ENCODE measurements at places on chromosomes 7 and 10. TPM values are rescaled to one million over a fixed set of nuclear protein-coding genes. Genes with fewer than 3 reads are reported as not detected.

DNA sequence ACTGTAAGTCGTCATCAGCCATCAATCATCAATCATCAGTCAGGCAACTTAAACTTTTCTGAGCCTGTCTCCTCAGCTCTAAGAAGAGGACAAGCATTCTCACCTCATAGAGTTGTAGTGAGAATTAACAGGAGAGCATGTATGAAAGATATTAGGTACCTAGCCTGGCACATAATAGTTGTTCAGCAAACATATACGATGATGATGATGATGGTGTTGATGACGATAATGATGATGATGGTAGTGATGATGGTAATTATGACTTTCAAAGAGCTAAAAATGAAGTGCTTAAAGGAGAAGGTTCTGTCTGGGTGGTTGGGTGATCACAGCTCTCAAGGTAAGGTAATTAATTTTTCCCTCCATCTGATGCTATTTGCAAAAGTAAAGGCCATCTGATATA is 55.1 kb upstream of the ADRB1 start:
- no peak for DNase-seq

DNA sequence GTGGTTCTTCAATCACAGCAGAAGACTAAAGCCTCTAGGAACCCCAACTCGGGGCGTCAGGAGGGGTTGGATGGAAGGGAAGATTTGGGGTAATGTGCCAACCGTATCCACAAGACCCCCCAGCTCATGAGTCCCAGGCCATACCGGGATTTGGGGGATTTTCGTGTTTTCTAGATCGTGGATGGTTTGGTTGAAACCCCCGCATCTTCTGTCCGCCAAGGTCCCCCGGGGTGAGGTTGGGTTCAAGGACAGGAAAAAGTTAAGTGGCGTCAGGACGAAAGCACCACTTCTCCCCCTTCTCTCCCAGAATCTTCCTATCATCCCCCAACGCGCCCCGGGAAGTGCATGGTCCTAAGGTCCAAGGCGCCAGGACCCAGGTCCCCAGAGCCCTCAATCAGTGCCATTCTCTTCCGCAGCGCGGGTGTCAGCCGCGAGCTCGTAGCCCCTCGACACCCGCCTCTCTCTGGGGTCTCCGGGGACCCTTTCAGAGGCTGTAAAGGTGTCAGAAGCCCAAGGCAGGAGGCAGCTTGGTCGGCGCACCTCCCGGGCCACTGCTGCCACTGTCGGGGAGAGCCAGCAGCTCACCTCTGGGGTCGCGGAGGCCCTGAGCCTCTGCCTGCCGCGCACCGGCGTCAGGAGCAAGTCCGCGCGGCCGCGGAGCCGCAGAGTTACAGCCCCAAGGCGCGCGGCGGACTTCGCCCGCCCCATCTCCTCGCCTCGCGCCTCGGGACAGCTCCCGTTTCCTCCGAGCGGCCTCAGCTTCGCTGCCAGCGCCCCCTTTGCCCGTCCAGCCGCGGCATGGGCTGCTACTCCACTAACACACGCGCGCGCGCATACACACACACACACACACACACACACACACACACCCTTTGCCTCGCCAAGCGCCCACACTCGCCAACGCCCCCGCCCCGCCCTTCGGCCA is 1.5 kb downstream of the MKX start:
- peak; percentile 42 for DNase-seq

GRCh38 chr10:32788359-32788758 is 169.7 kb downstream of the ITGB1 start:
- DNase-seq, result no peak

- no peak for DNase-seq
These were observed 78.8 kb downstream of the SGMS1 start for GRCh38 chr10:50544857-50545429.

GRCh38 chr10:30759423-30759822 is 129.9 kb upstream of the LYZL2 start:
- DNase-seq, result peak; percentile 19

GRCh38 chr7:73573791-73574190 is 4.6 kb downstream of the TBL2 start:
- no peak for DNase-seq

DNA sequence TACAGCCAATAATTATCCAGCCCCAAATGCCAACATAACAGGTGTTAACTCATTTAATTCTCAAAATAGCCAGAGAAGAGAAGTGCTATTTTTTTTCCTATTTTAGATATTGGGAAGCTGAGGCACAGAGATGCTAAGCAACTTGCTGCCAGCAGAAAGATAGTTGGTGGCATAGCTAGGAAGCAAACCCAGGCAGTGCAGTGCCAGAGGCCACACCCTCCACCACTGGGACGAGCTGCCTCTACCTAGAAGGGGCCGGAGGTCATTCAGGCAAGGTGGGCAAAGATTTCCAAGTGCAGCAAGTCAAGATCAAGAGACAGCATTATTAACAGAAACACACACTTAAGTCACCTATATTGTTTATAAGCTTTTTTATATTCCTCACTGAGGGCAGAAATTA is 654.1 kb downstream of the INHBA start:
- no peak for DNase-seq

- no peak for DNase-seq
These were observed 161.1 kb upstream of the RHEB start for GRCh38 chr7:151680810-151681209.

DNA sequence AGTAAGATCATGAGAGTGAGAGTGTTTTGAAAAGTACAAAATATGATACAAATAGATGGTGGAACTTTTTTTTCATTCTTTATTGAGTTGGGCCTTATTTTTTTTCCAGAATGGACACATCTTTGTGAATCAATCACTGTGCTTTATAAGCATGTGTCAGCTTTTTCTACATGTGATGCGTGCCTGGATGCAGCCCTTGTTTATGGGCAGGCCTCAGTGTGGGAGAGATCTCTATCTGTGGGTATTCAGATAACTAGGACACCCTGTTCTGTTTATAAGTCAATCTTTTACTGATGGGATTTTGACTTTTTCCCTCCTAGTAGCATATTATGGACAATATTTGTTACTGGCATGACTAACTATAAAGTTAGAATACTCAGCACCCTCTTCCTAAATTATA is 42.9 kb upstream of the IKZF1 start:
- DNase-seq, result no peak

DNA sequence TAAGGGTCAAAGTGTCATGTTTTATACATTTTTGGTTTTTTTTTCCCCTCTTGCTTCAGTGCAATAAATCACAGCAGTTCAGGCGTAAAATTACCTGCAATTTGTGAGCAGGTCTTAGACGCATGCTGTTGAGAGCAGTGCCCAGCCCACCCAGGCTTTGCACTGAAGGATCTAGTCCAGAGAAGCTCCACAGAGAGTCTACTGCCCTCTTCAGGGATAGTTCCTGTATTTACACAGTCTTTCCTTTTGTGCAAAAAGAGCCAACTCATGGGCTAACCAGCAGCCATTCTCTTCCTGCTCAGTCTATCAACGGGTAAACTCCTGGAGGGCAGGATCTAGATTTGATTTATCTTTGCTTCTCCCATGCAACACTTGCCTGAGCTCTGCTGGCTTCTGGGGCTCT is 82.2 kb upstream of the NAMPT start:
- DNase-seq, result peak; percentile 36

GRCh38 chr10:118472415-118473304 is 122.8 kb downstream of the PRLHR start:
- no peak for DNase-seq

The EPDR1 gene
- 66.3 TPM for total RNA-seq

The GRM3 gene
- total RNA-seq, result not detected

The IFIT1B gene
- total RNA-seq, result 0.37 TPM

The ACBD5 gene
- 16.3 TPM for total RNA-seq
